ENCODE measurements at places on chromosomes 6 and 20. TPM values are rescaled to one million over a fixed set of nuclear protein-coding genes. Genes with fewer than 3 reads are reported as not detected.

DNA sequence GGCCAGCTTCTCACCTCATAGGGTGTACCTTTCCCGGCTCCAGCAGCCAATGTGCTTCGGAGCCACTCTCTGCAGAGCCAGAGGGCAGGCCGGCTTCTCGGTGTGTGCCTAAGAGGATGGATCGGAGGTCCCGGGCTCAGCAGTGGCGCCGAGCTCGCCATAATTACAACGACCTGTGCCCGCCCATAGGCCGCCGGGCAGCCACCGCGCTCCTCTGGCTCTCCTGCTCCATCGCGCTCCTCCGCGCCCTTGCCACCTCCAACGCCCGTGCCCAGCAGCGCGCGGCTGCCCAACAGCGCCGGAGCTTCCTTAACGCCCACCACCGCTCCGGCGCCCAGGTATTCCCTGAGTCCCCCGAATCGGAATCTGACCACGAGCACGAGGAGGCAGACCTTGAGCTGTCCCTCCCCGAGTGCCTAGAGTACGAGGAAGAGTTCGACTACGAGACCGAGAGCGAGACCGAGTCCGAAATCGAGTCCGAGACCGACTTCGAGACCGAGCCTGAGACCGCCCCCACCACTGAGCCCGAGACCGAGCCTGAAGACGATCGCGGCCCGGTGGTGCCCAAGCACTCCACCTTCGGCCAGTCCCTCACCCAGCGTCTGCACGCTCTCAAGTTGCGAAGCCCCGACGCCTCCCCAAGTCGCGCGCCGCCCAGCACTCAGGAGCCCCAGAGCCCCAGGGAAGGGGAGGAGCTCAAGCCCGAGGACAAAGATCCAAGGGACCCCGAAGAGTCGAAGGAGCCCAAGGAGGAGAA is 10.5 kb downstream of the GNAS-AS1 start:
- DNase-seq: no peak

DNA sequence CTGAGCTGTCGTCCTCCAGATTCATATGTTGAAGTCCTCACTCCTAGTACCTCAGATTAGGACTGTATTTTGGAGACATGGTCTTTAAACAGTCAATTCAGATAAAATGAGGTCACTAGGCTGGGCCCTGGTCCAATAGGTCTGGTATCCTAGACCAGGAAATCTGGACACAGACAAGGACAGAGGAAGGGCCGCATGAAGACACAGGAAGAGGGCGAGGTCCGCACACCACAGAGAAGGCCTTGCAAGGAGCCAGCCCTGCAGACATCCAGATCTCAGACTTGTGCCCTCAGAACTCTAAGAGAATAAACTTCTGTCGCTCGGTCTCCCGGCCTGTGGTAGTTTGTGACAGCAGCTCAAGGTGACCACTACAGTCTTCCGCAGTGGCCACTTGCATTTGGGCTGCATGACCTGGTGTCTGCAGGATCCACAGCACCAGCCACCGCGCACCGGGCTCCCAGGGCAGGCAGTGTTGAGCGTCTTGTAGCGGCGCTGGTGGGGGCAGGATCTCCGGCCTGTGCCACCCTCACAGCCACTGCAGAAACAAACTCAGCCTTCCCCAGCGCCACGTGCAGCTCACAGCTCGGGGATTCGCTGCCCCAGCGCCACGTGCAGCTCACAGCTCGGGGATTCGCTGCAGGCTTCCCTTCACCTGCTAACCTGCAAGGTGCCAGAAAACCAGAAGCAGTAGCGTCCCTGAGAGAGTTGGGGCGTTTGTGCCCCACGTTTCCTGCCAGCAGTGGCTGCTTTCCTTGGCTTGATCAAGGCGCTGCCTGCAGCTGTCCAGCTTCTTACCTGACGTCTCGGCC is 6.0 kb upstream of the RBM38 start:
- no peak for DNase-seq

GRCh38 chr6:4895971-4896370 is 107.9 kb downstream of the RPP40 start:
- DNase-seq: no peak

KIAA1755 gene
- not detected for total RNA-seq

RBM24 gene
- total RNA-seq: not detected

UBE2C gene
- 200 TPM for total RNA-seq

EEF1A2 gene
- total RNA-seq: 3.1 TPM

Measured in activated naive CD4-positive, alpha-beta T cell treated with anti-CD3 and anti-CD28 coated beads, Interleukin-2, amount 50 U/mL, for 72 hours (primary cell).